C1 segment of cervical spinal cord (tissue), 14 donors: ENCODE measurements at places on chromosomes 7 and 10.

GRCh38 chr7:129367700-129368388, 66.4 kb upstream of the STRIP2 start:
- peak; percentile 54 for DNase-seq

GRCh38 chr10:100749309-100750217, 4.2 kb downstream of the PAX2 start:
- no peak for DNase-seq

- DNase-seq, result no peak
Measured at GRCh38 chr10:60576130-60577069, 186.7 kb upstream of the ANK3 start.

- no peak for DNase-seq
Measured at GRCh38 chr7:137981175-137981574, 20.7 kb downstream of the CREB3L2 start.

DNA sequence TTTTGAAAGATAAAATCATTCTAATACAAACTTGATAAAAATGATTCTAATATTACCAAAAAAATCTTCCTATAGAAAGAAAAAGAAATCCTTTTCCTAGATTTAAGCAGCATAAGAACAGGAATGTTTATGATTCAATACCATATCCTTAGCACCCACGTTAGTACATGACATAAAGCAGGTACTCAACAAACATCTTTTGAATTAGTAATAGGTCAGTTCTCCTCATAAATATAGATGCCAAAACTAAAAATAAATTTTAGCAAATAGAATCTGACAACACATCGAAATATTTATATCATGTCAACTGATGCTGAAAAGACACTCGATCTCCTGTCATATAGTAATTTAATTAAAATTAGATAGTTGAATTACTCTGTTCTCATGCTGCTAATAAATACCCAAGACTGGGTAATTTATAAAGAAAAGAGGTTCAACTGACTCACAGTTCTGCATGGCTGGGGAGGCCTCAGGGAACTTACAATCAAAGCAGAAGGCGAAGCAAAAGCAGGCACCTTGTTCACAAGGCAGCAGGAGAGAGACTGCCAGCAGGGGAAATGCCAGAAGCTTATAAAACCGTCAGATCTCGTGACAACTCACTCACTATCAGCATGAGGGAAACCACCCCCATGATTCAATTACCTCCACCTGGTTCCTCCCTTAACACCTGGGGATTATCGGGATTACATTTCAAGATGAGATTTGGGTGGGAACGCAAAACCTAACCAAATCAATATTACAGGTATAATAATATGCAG, 191.8 kb downstream of the HTR7 start:
- DNase-seq, result no peak

DNA sequence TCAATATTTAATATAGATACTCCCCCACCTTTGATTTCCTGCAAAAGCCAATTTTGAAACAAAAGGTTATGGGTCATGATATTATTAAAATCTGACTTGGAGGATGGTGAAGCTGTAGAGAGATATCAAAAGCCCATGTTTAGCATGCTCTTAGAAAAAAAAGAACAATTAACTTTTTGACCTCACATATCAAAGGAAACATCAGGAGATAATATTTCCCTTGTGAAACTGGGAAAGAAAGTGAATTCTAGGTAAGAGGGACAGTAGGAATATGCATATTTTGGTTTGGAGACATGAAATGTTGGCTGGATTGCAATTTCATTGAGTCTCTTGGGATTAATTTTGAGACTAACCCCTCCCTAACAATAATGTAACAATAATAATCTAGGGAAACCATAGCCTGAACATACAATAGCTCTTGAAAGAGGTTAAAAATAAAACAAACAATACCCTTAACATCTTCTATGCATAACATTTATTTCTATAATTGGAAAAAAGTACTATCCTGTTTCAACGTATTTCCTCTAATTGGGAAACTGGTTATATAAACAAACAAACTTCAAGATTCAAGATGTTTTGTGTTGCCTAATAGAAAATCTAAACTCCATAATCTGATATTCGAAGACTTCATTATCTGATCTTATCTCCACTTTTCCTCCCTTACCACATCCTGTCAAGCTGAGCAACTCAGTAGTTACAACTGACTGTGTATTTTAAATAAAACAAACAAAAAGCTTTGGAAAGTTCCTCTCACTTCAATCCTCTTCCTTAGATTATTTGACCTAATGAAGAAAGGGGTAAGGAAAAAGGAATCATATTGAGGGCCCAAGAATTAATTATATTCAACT, 14.8 kb downstream of the TMEM26 start:
- no peak for DNase-seq

DNA sequence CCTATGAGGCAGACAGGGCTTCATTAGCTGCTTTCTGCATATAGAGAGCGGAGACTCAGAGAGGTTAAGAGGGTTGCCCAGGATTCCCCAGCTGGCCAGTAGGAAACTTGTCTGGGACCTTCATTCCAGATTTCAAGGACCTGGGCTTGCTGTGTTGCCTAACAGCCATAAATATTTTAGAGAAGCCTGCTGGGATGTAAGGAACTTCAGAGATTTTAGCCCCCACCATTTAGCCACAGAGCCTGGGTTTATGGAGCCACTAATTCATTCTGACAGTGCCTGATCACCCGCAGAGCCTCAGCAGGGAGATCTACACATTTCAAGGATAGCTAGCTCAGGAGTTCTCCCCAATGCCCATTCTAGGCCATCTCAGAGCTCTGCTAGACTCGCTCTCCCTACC, 56.6 kb upstream of the TRUB1 start:
- no peak for DNase-seq

- DNase-seq, result no peak
Measured at GRCh38 chr7:127967281-127967680, 64.0 kb downstream of the LRRC4 start.

GRCh38 chr7:2811476-2812113, 32.5 kb downstream of the GNA12 start:
- no peak for DNase-seq

- DNase-seq, result no peak
Measured at GRCh38 chr7:74430961-74431466, 22.7 kb upstream of the GTF2IRD1 start.

DNA sequence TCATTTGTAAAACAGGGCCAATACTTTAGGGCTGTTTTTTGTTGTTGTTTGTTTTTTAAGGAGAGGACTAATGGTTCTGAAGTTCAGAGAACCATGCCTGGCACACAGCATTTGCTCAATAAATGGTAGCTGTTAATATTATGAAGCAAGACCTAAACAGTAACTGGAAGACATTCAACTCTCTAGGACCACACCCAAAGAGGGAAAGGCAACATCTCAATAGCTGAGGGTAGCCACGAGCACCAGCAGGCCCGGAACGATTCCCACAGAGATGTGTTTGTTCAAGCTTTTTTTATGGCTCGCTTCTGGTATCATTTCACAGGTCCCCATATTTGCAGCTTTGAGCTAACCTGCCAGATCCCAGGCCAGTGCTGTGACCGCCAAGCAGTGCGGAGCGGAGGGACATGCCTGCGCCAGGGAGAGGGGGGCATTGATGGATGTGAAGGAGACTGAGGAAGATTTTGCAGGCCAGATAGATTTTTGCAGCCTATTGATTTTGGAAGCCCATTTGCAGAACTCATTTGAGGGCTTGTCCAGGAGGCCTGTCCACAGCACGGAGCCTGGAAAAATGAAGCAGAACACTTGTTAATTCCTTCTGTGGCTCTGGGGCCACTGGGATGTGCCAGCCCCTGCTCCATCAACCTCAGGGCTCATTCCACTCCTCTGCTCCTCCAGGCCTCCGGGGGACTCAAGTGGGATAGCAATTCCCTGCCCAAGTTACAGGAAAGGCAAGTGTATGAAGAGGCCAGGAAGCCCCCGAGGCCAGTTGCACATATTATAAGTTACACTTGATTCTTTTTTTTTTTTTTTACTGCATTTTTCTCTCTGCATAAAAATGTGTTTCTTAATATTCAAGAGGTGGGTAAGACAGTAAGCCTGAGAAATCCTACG, 57.3 kb upstream of the FGFR2 start:
- no peak for DNase-seq

DNA sequence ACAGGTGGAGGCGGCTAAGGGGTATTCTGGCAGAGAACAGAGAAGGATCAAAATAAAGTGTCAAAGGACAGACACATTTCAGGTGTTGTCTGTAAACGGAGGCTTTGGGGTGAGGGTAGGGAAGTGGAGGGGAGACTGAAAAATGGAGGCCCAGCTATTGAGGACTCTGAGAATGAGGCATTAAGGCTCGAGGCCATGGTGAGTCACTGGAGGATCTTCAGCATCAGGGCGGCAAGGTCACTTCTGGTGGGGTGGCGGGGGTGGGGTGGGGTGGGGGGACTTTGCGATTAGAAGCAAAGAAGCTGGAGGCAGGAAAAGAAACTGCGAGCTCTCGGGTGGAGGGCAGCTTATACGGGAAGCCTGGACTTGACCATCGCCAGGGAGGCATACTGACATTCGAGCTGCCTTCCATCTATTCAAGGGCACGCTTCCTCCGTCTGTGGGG, 58.4 kb upstream of the PCGF5 start:
- no peak for DNase-seq

GRCh38 chr7:95485391-95486123, at the start of gene ASB4:
ASB4 (plus strand) TSS chr7:95485943; CDS start chr7:95485972, 29 bp downstream.
- no peak for DNase-seq
